Ammon's horn (tissue), 1 donor: ENCODE measurements at places on chromosomes 6 and 20.

GRCh38 chr20:22799687-22800086 lies 215.3 kb upstream of the FOXA2 start:
- DNase-seq, result no peak

DNA sequence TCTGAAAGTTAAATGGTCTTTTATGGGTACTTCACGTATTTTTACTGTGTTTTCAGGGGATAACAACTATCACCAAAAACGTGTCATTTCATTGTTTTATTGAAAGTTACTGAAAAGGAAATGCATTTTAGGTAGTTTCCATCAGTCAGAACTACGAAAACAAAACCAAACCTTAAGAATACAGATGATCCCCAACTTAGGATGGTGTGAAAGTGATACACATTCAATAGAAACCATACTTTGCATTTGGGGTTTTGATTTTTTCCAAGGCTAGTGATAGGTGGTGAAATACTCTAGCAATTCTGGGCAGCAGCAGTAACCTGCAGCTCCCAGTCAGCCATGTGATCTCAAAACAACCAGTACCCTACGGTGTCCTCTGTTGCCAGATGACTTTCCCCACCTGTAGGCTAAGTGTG lies 25.9 kb upstream of the EFHC1 start:
- DNase-seq, result no peak

DNA sequence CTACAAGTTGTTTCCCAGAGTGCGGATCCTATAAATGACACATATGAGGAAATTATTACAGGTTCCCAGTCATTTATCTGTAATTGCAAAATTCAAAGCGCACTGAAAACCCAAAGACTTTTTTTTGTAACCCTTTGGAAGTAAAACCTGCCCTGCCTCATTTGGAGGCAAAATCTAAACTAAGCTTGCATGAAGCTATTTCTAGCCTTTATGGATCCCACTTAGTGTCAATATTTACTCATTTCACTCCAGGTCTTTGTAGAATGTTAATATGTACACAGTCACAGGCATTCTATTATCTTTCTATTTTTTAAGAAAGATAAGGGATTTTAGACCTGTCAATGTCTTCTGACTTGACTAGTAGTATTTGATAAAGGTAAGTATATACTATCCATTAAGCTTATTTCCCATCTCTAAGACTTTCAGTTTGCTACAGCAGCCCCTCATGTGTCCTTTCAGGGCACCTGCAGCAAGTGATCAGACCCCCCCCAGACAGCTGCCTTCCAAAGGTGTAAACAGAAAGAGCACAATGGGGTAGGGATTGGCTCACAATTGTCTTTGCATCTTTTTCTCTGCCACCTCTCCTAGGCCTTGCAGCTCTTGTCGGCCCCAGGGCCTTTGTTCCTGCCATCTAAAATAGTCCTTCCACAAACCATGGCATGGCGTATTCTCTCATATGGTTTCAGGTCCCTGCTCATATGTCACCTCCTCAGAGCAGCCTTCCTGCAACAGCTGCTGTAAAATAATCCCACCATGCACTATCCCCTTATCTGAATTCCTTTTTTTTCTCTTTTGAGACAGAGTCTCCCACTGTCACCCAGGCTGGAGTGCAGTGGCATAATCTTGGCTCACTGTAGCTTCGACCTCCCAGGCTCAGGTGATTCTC lies 1.3 kb upstream of the REPS1 start:
- no peak for DNase-seq

- DNase-seq, result no peak
Measured at GRCh38 chr6:10587656-10588406, 66.7 kb downstream of the GCNT2 start.

DNA sequence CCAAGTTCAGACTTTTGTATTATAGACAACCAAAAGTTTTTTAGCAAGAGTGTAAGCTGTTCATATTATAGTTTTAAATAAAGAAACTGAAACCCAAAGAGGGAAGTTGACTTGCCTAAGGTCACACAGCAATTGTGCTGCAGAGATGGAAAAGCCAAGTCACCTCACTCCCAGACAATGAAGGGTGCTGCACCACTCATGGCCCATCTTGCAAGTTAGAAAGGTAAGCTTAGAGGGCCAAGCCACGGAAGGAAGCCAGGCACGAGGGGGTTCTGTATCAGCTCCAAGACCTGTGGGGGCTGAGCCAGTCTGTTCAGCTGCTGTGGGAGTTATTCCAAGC lies 860 bp downstream of the DEFB124 start:
- DNase-seq, result no peak

DNA sequence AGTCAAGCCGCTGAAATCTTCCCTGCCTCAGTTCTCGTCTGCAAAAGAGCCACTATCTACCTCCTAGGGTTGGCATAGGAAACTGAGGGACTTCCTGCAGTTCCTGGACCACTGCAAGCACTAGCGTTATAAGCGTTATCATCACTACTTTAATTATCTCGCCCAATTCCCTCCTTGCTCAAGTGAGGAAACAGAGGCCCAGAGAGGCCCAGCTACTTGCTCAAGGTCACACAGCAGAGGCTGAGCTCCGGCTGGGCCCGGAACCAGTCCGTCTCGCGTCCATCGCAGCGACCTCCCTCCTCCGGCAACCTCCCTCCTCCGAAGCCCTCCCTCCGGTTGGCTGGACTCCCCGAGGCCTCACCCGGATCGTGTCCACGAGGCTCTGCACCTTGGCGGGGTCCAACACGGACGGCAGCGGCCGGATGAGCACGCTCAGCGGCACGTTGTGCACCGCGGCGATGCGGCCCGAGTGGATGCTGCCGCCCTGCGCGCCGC lies 338 bp downstream of the SRXN1 start:
- DNase-seq, result no peak

GRCh38 chr6:28634411-28634760 lies 108.7 kb downstream of the GPX5 start:
- DNase-seq, result no peak

- DNase-seq, result no peak
Measured at GRCh38 chr6:148493424-148493823, 150.8 kb downstream of the SASH1 start.

DNA sequence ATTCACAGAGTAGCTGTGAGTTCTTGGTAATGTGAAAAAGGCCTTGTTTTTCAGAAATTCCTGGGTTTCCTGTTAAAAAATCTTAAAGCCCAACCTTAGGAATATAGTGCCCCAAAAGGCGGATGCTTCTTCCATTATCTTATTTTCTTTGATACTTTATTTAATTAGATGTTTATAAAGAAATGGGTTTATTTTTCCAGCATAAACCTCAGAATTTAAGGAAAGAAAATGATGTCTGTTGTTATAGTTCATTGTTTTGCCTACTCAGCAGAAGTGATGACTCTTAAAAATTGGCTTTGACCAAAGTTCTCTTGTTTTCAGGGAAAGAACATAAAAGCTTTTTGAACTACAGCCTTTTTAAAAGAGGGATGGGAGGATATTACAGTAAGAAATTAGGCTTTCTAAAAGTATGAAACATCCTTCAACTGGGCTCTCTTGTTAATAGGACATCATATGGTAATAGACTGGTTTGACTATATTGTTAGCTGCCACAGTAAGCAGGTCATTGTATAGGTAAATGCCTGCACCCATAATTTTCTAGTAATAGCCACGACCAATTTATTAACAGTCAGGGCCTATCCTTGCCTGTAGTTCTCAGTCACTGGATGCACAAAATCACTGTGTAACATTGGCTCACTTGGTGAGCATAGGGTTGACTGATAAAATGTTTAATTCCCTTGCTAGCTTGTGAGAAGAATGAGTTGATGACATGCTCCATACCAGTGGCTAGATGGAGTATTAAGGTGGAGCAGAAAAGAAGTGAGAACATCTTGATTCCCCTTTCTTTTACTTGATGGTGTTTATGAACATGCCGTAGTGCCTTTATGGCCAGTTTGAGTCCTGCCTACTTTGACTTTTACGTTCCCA lies 5.2 kb downstream of the SRSF6 start:
- DNase-seq, result no peak

GRCh38 chr6:551405-551804 lies 105.5 kb downstream of the HUS1B start:
- peak; percentile 28 for DNase-seq

DNA sequence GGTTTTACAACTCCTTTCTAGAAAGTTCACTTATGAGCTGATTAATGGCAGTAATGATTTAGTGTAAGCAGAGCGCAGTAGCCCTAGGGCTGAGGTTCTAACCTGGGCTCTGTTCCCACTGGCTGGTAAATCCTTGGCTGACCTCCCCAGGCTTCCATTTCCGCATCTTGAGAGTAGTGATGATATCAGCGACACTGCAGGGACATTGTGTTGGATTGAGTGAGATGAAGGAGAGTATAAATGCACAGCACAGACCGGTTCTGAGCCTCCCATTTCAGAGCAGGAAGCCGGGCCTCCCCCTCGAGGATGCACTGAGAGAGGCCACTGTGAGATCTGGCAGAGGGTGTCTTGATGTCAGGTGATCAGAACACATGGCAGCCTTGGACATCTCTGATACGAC lies 477.2 kb upstream of the SULF2 start:
- no peak for DNase-seq

- DNase-seq, result no peak
Measured at GRCh38 chr6:47663462-47664216, 34.7 kb upstream of the ADGRF4 start.

DNA sequence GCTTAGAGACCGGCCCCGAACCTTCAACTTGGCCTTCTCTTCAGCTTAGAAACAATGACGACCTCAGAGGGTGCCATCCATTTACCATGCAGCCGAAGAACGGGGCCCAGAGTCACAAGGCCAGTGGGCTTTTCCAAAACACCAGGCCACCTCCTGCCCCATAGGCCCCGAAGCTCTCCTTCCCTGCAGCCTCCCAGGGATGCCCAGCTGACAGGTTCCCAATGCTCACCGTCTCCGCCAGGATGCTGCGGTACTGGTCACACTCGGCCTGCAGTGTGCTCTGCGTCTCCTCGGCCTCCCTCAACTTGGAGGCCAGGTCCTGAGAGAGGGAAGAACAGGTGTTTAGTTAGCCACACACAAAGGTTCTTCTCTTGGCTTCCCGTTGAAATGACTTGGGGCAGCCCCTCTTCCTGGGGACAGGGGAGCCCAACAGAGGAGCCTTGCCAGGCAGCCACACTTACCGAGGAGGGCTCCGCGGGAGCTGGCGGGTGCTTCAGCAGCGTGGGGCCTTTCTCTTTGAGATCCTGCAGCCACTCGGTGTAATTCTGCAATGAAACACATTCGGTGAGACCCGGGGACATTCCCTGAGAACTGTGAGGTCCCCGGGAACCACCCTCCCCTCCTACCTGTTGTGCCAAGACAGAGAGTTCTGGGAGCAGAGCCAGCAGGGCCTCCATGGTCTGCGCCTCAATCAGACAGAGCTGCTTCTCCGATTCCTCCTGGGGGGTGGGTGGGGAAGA lies 51.5 kb downstream of the DSTN start:
- no peak for DNase-seq

DNA sequence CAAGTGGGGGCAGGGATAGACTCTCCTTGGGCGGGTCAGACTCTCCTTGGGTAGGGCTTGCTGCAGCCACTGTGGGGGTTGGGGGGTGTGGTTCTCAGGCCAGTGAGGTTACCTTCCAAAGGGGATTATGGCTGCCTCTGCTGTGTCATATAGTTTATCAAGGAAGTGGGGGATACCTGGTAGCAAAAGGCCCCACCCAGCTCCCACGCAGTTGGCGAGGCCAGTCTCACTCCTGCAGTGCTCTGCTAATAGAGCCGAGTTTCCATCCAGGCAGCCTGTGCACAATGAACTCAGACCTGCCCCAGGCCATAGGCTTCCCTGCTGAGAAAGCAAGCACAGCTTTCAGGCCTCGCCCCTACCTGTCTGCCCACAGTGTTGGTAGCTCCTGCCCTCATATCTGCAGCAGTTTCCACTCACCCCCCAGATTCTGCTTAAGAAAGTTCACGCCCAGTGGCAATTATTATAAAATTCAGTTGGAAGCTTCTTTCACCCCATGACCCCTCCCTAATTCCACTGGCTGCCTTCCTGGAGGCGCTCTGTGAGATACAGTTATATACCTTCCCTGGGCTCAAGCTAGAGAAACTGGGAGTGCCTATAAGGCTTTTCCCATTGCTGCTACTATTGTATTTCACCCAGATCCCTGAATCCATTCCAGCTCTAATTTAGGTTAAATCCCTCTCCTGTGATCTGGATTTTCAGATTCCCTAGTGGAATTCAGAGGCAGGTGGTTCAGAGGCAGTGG lies 56.1 kb downstream of the HDDC2 start:
- DNase-seq, result no peak

DNA sequence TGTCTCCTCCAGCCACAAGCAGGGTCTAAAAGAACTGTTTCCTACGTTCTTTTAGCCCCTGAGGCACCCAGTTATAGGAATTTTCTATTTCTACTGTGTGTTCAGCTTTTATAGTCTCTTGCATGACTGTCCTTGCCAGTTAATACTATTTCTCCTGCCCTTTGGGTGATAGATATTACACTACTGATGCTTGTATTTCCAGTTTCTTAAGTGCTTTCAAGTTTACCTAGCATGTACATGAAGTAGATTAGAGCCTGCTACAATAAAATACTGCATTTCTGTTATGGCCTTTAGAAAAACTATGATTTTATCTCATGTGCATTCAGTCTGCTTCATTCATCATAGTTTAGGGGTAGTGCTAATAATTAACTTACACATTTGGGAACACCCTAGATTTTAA lies 89.6 kb downstream of the FOXO3 start:
- no peak for DNase-seq

- DNase-seq, result peak; percentile 65
Measured at GRCh38 chr20:61760731-61761130, 304.9 kb downstream of the TAF4 start.

DNA sequence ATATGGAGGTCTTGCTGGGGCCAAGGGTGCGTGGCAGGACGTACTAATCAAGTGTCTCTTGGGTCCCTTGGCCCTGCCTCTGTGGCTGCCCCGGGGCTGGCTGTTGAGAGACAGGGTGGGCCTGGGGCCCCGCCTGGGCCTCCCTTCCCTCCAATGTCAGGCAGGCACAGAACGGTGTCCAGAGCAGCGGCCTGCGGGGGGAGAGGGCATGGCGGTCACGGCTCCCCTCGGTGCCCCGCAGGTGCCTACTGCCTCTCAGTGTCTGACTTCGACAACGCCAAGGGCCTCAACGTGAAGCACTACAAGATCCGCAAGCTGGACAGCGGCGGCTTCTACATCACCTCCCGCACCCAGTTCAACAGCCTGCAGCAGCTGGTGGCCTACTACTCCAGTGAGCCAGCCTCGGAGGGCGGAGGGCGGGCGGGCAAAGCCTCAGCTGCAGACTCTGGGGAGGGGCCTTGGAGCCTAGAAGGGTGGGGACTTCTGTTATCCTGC lies 50.0 kb downstream of the SRC start:
- DNase-seq, result no peak

GRCh38 chr20:59961423-59961822 lies 3.2 kb downstream of the CDH26 start:
- DNase-seq, result no peak

DNA sequence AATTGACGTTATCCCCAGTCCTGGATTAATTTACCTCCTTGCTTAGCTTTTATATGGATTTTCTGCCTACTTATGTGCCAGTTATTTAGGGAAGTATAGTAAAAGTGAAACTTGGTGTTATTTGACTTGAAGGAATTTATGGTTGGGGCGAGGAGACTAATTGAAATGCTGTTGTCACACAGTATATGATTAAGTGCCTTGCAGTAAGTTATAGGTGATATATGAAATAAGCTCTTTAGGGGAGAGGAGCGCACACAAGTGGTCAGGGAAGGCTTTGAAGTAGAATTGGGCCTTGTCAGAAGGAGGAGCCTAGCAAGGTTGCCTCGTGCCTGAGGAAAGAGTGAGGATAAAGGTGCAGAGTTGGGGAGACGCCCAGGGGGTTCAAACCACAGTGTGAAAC lies 20.5 kb downstream of the NCOA7 start:
- no peak for DNase-seq

GRCh38 chr6:34129753-34130152 lies 16.1 kb downstream of the GRM4 start:
- no peak for DNase-seq
